NB4 (cell line): ENCODE measurements at places on chromosomes 7 and 10.

DNA sequence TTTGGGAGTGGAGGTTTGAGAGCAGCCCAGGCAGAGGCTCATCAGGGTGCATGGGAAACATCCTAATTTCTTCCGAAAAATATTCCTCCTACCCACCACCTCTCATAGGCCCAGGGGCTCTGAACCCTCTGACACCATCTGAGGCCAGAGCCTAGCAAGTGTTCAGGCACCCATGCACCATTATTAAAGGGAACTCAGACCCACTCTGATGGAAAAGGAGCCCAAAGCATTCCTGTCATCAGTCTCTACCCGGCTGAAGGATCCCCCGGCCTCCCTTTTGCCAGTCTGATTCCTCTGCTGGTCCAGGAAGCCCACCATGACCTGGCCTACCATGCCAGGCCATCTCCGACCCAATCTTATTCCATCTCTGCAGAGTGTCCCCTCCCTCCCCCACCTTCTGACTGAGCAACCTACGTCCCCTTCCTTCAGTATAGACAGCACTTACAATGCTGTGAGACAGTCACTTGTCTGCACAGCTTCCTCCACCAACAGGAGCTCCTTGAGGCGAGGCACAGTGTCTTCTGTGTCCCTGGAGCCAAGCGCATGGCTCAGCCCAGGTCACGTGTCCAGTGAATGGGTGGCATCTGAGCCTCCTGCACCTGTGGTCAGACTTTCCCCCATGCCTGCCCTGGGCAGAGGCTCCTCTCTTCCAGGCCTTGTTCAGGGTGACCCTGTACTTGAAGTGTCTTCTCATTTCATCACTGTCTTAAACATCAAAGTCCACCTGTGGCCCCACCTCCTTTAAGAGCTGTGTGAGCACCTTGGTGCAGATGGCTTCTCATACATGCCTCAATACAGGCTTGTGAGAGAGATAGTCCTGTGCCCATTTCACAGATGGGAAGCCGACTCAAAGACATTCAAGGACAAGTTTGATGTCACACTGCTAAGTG is 889 bp upstream of the GPR15LG start:
- no peak for DNase-seq

DNA sequence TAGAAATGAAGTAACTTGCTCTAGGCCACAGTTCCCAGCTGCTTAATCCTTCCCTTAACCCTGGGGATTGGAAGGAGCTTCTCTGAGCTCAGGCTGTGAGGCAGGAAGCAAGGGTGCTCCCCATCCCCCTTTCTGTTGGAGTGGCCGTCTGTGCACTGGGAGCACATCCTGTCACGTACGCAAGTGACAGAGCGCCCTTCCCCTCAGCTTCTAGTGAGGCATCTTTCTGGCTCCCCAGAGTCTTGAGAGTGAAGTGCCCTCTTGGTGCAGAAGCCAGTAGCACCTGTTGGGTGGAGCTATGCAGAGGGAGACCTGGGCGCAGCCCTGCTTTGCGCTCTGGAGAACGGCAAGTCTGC is 47.8 kb downstream of the SHH start:
- DNase-seq, result peak; percentile 25

DNA sequence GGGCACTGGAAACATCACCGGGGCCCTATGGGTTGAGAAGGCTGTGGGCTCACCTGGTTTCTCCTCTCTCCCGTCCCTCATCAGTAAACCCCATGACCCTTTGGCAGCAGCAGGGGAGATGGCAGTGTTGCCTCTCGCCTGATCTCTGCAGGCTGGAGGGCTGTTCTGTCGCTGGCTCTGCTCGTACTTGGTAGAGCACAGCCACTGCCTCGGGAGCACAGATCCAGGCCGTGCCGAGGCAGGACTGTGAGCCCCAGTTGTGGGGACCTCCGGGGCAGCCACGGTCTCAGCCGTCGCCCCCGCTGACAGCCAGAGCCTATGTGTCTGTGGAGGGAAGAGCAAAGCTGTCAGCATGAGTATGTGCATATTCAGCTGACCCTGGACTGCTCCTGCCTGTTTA is 94.9 kb downstream of the PTPRE start:
- no peak for DNase-seq

GRCh38 chr10:106942035-106942662 is 222.4 kb downstream of the SORCS1 start:
- no peak for DNase-seq

DNA sequence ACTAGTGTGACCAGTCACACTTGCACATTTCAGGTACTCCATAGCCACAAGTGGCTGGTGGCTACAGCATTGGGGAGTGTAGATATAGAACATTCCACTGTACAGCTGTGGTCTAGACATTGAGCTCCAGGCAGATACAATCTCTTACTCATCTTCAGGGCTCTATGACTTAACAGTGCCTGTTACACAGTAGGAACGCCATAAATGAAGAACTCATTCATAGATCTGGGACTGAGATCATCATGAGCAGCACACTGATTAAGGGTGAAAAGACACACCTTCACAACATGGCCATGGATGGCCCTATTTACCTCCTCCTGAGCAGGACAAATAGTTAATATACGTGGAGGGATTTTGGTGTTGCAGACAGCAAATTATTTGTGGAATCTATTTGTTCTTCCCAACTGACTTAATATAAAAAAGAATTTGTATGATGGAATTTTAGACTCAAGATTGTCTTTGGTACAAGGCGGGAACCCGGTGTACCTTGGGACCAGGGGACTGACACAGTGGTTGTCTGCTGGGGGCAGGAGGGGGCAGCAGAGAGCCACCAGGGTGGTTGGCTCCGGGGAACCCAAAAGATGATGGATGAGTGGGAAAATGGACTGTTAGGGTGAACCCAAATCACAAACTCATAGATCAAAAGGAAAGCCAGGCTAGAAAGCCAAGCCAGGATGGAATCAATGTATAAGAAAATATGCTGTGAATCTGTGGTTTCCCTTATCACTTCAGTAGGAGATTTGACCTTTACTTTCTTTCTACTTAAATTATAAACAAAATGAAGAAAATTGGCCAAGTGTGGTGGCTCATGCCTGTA is 24.3 kb upstream of the CPA2 start:
- peak; percentile 66 for DNase-seq

GRCh38 chr10:57362811-57363210 is 904.9 kb downstream of the IPMK start:
- no peak for DNase-seq
